ENCODE measurements at places on chromosomes 6 and 20. TPM values are rescaled to one million over a fixed set of nuclear protein-coding genes. Genes with fewer than 3 reads are reported as not detected.

- DNase-seq = no peak
These were observed 90.8 kb downstream of the FRK start for GRCh38 chr6:115969930-115970273.

GRCh38 chr6:132713352-132714134, at the start of gene VNN1:
Gene VNN1, minus strand, starts transcription at chr6:132714055. Its CDS starts 20 bp downstream, at chr6:132714035.
- DNase-seq = no peak

Gene FANCE
- total RNA-seq = 5.5 TPM

Gene BPI
- not detected for total RNA-seq

DNA sequence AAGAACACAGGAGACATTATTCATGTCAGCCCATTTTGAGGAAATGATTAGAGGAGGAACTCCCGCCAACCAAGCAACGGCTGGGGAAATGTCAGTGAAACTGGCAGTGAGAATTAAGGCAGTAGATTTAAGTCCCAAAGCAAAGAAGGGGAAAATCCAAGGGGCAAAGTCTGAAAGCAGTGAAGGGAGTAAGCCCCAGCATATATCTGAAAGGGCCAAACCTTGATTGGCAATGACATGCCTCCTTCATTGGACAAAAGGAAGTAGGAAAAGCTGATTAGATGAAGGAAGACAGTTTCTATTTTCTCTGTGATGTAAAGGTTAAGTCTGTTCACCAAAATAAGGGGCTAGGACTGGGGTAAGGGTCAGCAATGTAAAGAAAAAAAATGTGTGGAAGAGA, 190.3 kb downstream of the RNF144B start:
- no peak for DNase-seq

Gene PROKR2
- not detected for total RNA-seq

Gene TNXB
- total RNA-seq = 121 TPM

Gene C6orf89
- 71.4 TPM for total RNA-seq

- no peak for DNase-seq
These were observed 440.1 kb downstream of the EPHA7 start for GRCh38 chr6:92979281-92979680.

Gene GPX5
- total RNA-seq = not detected

GRCh38 chr20:13221673-13222318, 722 bp downstream of the ISM1 start:
- peak; percentile 52 for DNase-seq

Gene F13A1
- 61.0 TPM for total RNA-seq

DNA sequence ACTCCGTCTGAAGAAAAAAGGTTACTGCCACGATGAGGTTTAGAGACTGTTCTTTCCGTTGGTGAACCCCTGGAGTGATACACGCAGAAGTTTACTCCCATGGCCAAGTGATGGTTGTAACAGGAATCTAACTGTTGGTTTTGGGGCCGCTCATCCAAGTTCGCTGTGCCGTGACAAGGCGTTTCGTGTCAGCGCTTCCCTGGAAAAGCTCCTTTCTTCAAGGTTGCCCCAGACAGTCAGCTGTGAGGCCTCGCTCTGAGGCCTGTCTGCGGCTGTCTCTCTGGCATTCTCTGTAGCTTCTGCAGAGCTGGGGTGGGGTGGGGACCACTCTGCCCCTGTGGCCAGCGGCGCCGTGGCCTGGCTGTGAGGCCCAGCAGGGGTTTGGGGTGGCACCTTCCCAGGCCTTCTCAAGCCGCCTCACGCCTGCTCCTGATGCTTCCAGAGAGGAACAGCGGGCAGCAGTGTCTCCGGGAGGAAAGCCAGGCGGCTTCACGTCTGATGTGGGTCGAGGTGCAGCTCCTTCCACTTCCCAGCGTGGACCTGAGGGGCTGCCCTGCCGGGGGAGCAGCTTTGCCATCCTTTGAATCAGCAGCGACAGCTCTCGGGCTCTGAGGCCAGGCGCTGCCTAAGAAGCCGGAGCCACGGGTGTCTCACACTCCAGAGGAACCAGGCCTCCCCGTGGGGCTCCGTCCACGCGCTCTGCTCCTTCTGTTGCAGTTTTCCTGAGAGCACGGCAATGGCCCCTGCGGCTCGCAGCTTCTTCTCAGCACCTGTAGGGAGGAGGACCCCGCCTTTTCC, 76.2 kb downstream of the SMOC2 start:
- DNase-seq = no peak

GRCh38 chr6:138869398-138869797, 73.5 kb downstream of the ECT2L start:
- no peak for DNase-seq

DNA sequence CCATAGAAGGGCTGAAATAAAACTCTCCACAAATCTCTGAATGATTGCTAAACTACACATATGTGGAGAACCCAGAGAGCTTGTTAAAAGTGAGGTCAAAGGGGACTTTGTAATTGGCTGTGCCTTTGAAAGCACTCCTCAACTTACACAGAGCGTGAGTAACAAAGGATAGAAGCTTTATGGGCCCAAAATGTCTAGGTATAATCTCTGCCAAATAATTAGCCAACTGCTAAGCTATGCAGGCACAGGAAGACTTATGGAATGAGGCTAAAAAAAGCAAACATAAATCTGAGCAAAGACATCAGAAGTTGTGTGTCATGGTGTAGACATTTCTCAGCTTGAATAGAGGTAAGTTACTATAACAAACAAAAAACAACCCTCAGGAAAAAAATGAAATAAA, 23.3 kb upstream of the UST start:
- DNase-seq = no peak

Gene TUBB2B
- total RNA-seq = 2.8 TPM

DNA sequence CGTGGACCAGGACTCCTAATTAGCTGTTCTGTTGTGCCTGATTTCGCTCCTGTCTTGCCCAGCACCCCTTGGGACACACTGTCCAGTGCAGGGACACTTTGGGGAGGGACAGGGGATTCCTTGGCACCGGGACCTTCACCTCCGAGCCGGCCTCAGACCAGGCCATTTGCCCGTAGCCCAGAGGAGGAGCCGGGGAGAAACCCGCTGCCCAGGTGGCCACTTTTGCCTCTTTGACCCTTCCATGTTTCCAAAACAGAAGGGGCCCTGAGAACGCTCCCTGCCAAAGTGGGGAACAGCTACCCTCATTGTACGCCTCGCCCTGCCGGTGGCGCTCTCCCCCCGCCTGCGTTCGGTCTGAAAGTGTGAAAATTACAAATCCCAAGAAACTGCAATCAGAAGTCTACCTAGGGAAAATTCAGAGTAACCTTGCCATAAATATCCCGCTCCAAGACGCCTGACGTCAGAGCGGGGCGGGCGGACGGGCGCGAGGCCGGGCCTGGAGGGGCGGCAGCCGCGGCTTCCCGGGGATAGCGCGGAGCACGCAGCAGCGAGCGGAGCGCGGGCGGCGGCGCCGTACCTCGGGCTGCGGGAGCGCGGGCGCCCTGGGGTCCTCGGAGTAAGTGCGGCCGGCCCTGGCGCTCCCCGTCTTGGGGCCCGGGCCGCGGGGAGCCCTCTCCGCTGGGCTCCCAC, at the start of gene DAAM2:
TSS of gene DAAM2 (plus strand) at position 527 of the 690 bp plus-strand sequence. CDS start 63,927 bp downstream, outside the sequence.
- DNase-seq = no peak

- peak; percentile 51 for DNase-seq
These were observed 48.9 kb downstream of the CNBD2 start for GRCh38 chr20:36017048-36017951.

Gene DEFB126
- not detected for total RNA-seq

DNA sequence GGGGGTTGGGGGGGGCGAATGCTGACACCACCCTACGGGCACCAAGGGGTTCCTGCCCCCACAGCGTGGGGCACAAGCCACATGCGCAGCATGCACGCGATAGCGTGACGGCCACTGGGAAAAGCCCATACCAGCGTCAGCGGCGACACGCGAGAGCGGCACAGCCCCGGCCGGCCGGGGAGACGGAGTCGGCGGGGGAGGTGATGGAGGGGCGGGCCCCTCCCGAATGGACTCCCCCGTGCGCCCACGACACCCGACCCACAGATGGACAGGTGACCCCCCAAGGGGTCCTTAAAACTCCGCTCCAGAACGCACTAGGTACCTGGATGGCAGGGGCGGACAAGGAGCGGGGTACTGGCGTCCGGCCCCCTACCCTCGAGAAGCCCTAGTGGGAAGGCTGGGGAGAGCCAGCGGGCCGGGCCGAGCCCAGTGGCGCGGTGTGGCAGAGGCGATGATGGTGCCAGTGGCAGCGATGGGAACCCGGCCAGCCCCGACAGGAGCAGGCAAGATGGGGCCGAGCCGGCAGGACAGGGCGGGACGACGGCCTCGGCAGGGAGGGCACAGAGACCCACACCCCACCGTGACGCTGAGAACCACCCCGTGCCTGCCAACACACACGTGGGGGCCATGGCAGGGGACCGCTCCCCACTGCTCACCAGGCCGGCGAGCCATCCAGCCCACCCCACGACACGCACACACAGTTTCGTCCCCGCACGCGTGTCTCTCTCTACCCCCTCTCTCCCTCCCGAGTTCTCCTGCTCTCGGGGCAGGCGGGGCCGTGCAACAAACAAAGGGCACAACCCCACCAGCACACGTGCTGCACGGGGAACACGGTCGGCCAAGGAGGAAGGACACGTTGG, 1959.8 kb upstream of the DEFB115 start:
- no peak for DNase-seq

DNA sequence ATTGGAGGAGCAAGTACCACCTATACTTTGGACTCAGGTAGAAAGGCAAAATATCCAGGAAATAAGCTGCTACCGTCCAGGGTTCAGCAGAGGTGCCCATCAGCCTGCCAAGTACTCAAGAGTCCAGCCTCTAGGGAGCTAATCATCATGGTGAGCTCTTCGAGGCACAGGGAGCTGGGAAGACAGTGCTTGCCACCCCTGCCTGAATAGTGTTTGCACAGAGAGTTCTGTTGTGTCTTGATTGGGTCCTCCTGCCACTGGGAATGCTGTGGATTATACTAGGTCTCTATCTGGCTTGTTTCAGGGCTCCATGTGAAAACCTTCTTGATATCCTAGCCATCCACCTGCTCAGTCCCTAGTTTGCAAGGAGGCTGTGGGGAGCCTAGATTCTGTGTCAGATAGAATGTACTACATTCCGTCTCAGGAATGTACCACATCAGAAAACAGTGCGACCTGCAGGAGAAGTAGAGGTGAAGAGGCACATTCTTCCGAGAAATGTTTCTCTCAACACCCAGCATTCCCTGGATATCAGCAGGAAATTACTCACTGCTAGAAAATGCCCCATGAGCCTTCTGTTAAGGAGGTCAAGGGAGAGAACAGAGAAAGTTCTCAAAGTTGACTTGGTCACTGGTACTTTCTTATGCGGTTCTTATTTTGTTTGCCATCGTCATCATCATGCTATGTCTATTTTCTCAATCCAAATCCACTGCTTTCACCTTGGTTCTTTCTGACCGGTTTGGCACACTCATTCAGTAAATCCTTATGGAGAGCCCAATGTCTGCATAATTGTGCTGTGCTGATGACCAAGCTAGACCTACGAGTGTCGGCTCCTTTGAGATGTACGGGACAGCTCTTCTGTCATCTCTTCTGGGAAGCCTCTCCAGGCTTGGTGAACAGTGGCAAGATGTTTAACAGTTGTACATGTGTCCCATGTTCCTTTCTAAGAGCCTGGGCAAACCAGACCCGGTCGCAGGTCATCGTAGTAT, 30.7 kb downstream of the PTPN1 start:
- DNase-seq = no peak

Gene ATAT1
- total RNA-seq = 22.7 TPM

Gene FITM2
- total RNA-seq = 7.8 TPM

Gene SLC17A2
- total RNA-seq = not detected

GRCh38 chr20:57756213-57756612, 46.4 kb upstream of the PMEPA1 start:
- DNase-seq = no peak

Data from ureter (tissue), 1 donor.